ENCODE measurements at places on chromosomes 1 and 21.

DNA sequence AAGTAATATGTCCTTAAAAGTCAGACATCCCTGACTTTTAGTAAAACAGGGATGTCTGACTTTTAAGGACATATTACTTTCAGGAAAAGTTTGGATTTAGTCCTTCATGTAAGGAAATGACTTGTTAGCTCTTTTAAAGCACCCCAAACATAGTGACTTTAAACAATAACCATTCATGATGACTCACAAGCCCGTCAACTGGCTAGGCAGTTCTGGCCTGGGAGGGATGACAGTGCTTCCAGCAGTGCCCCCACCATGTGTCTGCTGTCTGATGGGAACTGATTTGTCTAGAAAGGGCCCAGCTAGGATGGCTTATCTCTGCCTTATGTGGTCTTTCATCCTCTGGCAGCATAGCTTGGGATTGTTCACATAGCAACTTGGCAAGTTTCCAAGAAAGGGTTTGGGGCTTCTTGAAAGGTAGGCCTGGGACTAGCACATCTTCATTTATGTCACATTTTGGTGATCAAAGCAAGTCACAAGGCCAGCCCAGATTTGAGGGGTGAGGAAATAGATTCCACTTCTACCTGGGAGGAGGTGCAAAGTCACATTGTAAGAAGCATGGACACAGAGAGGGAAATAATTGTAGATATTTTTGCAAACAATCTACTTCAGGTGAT, 143.5 kb downstream of the C1orf94 start:
- no peak for DNase-seq

GRCh38 chr1:3168678-3169077, 99.7 kb downstream of the PRDM16 start:
- no peak for DNase-seq

- DNase-seq: no peak
These were observed 1077.3 kb downstream of the KCNT2 start for GRCh38 chr1:195530961-195531360.

DNA sequence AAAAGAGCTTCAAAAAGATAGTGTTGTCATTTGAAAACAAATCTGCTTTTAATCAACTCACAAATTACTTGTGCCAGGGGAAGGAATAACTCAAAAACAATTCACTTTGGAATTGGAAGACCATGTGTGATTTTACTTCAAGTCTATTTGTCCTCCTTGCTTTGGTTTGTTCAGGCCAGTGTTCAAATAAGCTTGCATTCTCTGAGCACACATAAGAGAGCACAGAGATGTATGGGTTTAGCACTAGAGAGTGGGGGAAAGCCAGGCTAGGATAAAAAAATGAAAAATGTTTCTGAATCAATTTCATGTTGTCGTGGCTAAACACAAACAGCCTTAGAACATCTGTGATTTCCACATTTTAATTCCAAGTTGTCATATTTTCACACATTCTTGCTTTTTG, 325.7 kb upstream of the LYPLAL1 start:
- DNase-seq: no peak

GRCh38 chr1:225449261-225449660, 21.4 kb upstream of the LBR start:
- DNase-seq: no peak

DNA sequence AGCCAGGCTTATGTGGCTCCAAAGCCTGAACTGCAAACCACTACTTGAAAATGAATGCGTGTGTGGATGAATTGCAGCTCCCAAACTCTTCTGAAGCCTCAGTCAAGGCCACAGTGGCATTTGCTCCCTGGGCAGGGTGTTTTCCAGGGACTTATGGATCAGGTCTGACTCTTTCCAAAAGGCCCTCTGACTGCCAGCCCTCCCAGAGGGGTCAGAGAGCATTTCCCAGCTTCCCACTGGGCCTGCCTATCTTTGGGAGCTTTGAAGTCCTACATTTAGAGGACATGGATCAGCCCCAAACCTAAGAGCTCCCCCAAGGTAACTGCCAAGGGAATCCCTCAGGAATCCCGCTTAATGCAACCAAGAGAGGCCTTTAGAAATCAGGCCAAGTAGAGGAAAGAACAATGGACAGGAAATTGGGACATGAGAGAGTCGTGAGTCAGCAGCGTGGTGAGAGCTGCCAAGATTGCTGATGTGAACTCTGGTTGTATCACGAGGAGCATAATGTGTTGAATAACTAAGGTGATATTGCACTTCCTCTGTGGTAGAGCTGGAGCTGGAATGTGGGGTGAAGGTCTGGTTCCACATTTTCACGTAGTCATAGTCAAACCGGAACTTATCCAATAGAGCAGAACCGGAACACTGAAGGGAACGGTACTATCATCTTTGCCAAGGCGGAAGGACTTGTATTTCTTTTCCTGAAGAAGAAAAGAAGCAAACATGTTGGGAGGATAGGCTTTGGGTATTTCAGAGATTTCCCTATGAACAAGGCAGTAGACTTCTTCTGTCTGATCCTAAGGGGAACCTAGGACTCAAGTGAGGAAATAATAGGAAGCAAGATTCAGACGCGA, 99.4 kb upstream of the JUN start:
- no peak for DNase-seq

DNA sequence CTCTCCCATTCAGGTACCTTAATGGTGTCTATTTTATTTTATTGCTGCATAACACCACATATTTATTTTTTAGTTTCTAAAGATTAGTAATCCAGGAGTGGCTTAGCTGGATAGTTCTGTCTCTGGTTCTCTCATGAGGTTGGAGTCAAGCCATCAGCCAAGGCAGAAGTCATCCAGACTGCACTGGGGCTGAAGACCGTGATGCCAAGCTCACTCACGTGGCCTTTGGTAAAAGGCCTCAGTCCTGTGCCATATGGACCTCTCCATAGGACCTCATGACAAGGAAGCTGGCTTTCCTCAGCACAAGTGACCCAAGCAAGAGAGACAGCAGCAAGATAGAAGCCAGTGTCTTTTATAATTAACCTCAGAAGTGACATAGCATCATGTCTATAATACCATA, 23.0 kb upstream of the DDR2 start:
- no peak for DNase-seq

DNA sequence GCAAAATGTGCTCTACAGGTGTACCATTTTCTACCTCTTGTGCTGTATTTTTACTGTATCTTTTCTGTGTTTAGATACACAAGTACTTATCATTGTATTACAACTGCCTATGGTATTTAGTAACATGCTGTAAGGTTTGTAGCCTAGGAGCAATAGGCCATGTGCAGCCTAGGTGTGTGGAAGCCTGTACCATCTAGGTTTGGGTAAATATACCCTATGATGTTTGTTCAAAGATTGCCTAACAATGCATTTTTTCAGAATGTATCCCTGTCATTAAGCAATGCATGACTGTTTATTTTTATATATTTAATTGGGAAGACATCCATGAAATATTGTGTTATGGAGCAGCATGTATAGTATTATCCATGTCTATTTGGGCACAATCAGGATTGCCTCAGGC, 11.0 kb downstream of the ETV3L start:
- DNase-seq: no peak

DNA sequence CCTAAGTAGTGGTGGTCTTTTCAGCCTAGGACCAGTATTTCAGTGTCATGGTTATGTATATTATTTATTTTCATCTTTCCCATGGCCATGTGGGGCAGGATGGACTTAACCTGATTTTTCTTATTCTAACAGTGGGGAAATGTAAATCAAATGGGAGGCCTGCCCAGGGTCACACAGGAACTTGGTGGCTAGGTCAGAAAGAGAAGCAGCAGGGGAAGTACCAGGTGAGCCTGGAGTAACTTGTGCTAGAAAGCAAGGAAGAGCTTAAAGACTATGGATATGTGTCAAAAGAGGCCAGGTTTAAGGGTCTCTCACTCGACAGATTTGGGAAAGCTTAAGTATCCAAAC, 936 bp downstream of the ZFP69B start:
- no peak for DNase-seq

DNA sequence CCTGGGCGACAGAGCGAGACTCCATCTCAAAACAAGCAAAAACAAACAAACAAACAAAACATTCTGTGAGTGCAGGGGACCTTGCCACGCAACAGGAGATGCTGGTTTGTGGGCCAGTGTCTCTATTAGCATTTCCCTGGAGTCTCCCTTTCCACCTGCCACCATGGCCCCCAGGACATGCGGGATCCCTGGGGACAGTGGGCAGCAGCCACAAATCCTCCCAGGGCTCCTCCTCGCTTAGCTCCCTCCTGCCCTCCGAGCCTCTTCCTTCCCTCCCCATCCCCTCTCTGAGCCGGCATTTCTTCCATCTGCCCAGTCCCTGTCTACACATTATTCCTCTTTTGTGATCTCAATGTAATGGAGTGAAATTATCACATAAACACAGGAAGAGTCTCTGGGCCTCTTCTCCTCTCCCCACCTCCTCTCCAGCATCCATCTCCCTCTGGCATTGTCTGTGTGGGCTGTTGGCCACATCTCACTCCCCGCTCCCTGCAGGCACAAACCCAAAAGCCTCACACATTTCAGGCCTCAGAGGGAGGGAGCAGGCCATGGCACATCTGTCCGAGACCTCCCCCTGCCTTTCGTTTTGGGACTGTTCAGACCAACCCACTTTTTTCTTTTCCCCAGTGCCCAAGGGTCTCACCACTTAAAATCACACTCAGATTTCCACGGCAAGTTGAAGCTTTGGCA, 144.3 kb downstream of the MIS18A start:
- no peak for DNase-seq

DNA sequence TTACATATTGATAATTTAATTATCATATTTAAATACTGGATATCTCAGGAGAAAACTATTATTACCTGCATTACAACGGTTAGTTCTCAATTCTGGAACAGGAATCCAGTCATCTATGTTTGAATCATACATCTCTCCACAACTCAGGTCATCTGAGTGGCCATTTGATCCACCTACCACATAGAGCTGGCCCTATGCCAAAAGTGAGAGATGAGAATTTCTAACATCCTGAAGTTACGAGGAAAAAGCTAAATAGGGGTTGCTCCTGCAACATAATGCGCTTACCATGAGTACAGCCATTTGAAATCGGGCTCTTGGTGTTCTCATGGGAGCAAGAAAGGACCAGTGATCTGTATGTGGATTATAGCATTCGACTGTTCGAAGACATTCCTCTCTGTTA, 16.9 kb downstream of the IVNS1ABP start:
- DNase-seq: no peak

DNA sequence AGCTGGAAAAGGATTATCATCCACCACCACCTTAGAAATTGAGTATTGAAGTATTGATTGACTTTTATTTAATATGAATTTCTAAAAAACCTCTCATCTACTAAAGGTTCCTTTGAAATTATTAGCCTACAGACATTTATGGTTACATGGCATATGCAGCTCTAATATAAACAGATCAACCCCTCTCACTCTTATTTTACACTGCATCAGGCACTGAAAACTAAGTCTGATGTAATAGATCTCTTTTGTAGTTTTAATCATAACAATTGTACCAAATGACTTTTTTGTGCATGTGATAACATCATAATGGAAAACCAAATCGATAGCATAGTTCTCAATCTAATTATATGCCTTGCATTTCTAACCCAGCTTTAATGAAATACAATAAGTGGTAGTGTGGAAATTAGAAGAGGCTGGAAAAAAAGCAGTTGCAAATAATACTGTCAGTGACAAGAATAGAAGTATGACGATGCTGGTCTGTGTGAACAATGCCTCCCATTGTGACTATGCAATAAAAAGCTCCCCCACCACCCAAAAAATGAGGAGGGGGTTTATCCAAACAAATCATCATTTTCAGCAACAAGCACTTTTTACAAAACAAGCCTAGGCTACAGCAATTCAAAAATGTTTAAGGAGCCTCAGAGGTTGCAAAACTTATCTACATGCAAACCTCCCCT, 426.5 kb upstream of the NFIA start:
- DNase-seq: no peak

GRCh38 chr1:85351202-85351828, 74.9 kb upstream of the BCL10 start:
- DNase-seq: no peak

GRCh38 chr1:42832641-42833240, 13.7 kb upstream of the ZNF691 start:
- no peak for DNase-seq
